Right ventricle myocardium inferior (tissue), 1 donor: ENCODE measurements at places on chromosomes 16 and 17.

GRCh38 chr16:54286366-54287130 is at the start of gene IRX3:
Gene IRX3, minus strand, starts transcription at chr16:54286787. Its CDS starts 737 bp downstream, at chr16:54286050.
- DNase-seq, result peak; percentile 93

DNA sequence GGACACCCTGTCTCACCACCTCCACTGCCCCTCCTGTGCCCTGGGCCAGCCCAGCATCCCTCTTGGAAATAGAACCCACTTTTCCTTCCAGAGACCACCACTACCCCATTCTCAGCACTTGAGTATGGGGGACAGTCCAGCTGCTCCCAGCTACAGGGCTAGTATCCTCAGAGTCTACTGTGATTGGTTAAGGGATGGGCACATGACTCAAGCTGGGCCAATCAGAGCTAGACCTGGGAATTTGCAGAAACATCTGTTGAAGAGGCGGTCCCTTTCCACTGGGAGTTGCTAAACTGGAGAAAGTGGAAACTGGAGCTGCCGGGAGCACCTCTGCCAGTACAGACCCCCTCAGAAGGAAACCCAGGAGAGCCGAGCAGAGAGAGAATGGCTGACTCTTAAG is 156.6 kb downstream of the GSG1L start:
- DNase-seq, result no peak

DNA sequence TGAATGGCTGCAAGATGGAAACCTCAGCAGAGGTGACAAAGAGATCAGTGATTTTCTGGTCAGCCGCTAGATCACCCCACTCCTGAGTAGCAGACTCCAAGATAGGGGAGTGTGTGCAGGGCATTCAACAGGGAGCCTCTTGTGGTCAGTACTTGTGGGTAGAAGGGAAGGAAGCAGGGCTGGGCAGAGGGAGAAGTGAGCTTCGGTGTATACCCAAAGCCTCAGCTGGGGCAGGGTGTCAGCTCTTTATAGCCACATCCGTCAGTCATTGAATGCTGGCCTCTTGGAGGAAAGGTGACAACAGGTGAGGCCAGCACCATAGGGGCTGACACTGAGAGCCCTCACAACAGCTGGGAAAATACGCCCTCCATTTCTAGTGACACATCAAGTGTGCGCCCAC is 2.2 kb upstream of the SLC12A3 start:
- DNase-seq, result peak; percentile 35

- no peak for DNase-seq
Measured at GRCh38 chr17:31758646-31759045, 100.4 kb downstream of the COPRS start.

- peak; percentile 82 for DNase-seq
Measured at GRCh38 chr17:980406-981291, 1.1 kb upstream of the NXN start.

GRCh38 chr16:20906341-20907255 is 6.0 kb downstream of the LYRM1 start:
- DNase-seq, result no peak

DNA sequence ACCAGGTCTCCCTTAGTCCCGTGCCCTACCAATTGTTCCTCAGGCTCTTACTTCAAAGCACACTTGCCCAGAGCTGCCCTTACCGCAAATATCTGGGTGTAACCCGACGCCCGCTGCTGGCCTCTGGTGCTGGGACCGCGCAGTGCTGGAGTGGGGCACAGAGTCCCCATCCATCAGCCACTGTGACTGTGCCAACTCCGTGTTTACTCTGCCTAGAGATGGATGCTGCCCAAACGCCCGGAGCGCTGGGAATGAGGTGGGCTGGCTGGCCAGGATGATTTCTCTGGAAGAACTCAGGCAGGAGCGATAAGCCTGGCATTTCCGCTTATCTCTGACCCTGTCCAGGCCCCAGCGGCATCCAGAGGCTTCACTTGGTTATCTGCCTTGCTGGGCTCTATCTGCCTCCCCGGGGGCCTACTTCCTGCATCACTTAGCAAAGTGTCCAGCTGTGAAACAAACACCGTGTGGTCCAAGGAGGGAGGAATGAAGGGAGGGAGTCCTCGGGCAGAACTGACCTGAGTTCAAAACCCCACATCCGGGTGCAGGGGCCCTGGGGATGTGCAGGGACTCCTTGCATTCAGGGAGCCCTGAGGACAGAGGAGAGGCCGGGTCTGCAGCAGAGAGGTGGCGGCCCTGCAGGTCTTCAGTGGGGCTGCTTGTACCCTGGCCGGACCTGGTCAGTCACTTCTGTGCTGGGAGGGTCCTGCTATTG is 9.4 kb upstream of the MYLK3 start:
- DNase-seq, result peak; percentile 83

GRCh38 chr17:9907883-9908648 is 3.0 kb upstream of the RCVRN start:
- DNase-seq, result no peak

DNA sequence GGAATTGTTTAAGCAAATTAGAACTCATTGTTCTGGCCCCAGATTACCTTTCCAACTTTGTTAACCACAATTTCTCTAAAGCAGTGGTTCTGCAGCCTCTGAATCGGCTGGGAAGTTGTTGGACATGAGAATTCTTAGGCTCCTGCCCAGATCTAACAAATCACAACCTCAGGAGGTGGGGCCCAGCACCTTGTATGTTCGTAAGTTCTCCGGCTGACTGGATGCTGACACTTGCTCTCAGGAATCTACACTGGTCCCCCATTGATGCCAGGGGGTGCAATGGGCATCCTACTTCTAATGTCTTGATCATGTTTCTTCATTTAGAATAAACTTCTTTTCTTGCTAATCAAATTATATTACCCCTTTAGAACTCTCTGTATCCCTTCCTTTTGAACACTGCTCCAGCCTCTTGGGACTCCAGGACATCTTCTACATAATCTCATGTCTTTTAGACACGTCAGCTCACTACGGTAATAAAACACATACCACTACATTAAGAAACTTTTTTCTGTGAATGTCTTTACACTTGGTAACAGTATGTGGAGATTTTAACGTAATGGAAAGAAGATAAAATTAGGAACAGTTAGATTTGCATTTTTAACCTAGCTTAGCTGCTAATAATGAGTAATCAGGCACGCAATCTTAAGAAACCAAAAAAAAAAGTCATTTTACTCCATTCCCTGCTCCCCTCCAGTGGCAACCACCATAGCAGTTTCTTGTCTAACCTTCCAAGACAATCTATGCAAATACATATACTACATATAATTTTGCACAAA is 143.2 kb downstream of the ITFG1 start:
- DNase-seq, result no peak

DNA sequence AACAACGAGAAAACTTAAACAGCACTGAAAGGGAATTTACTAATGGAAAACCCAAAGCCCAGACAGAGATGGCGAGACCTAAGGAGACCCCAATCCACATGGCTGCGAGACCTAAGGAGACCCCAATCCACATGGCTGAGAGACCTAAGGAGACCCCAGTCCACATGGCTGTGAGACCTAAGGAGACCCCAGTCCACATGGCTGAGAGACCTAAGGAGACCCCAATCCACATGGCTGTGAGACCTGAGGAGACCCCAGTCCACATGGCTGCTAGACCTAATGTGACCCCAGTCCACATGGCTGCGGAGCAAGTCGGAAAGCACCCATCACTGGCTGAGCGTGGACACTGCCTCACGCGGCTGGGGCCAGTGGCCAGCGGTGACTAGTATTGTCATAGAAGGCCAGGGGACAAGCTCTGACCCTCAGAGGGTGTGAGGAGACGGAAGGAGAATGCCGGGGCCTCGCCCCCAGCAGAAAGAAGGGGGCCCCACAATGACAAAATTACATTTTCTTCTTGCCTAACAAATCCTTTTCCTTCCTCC is 241.8 kb downstream of the C16orf95 start:
- DNase-seq, result no peak

GRCh38 chr17:65401561-65401960 is 159.9 kb downstream of the AXIN2 start:
- no peak for DNase-seq

DNA sequence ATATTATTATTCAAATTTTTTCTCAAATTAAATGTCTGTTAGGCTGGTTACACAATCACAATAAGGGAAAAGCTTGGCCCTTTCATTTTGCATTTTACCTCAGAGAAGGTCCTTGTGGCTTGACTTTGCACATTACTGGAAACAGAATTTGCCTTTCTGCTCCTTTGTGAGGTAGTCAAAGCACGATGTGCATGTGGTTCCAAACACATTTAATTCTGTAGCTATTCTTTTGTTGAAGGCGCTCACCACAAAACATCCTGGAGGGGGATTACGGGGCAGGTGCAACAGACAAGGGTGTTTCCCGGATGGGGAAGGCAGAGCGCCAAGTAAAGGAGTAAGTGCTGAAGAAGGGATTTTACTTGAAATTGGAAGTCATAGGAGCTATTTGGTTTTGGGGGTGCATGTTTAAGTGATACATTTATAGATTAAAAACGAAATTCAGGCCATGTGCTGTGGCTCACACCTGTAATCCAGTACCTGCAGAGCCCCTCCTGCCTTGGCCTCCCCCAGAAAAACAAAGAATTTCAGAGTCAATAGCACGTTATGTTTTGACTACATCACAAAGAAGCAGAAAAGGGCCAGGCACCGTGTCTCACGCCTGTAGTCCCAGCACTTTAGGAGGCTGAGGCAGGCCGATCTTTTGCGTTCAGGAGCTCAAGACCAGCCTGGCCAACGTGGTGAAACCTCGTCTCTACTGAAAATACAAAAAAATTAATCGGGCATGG is 31.2 kb upstream of the TENT4B start:
- no peak for DNase-seq

GRCh38 chr16:54546521-54546920 is 259.9 kb upstream of the IRX3 start:
- no peak for DNase-seq

- DNase-seq, result peak; percentile 87
Measured at GRCh38 chr16:85151603-85152413, 39.5 kb upstream of the CIBAR2 start.

DNA sequence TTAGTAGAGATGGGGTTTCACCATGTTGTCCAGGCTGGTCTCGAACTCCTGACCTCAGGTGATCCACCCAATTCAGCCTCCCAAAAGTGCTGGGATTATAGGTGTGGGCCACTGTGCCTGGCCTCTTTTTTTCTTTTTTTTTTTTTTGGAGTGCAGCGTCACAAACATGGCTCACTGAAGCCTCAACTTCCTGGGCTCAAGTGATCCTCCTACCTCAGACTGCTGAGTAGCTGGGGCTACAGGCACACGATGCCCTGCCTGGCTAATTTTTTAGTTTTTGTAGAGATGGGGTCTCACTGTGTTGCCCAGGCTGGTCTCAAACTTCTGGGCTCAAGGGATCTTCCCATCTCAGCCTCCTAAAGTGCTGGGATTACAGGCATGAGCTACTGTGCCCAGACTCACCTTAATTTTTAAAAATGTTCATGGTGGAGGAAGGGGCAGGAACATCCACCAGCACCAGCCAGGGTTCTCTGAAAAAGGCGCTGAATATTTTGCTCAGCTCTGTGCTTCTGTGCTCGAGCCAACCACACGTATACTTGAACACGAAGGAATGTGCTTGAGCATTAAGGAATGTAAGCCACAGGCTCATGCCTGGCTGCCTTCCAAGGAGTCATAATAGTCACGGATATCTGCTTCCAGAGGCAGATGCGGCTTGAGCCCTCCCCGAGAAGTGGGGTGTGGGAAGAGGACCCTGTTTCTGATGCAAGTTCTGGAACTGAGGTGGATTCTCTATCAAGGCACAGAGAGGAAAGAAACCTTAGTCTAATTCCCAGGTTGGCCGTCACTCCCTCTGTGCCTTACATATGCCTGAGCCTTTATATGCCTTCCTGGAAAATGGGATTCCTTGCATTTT is 65.5 kb upstream of the CREBBP start:
- peak; percentile 60 for DNase-seq

- DNase-seq, result no peak
Measured at GRCh38 chr16:85906349-85906748, 7.4 kb downstream of the IRF8 start.

- no peak for DNase-seq
Measured at GRCh38 chr17:4241535-4241934, 22.2 kb downstream of the ANKFY1 start.

- no peak for DNase-seq
Measured at GRCh38 chr17:29136998-29137730, 43.0 kb downstream of the MYO18A start.

- no peak for DNase-seq
Measured at GRCh38 chr17:35238821-35239220, 4.1 kb upstream of the SLFN5 start.

GRCh38 chr17:75783069-75783783 is 1.4 kb upstream of the UNK start:
- DNase-seq, result no peak
